ENCODE measurements at places on chromosomes 5 and 9. TPM values are rescaled to one million over a fixed set of nuclear protein-coding genes. Genes with fewer than 3 reads are reported as not detected.

Gene FCN1
- not detected for total RNA-seq

Gene TAF11L2
- total RNA-seq, result not detected

Gene ENHO
- not detected for total RNA-seq

GRCh38 chr5:172245703-172246125 lies 37.9 kb downstream of the UBTD2 start:
- no peak for DNase-seq
- H3K4me3 ChIP-seq, result no peak overlapping the region
- no peak overlapping the region for H3K27ac ChIP-seq
- H3K36me3 ChIP-seq, result no peaks in the 10 kb centered on the region

DNA sequence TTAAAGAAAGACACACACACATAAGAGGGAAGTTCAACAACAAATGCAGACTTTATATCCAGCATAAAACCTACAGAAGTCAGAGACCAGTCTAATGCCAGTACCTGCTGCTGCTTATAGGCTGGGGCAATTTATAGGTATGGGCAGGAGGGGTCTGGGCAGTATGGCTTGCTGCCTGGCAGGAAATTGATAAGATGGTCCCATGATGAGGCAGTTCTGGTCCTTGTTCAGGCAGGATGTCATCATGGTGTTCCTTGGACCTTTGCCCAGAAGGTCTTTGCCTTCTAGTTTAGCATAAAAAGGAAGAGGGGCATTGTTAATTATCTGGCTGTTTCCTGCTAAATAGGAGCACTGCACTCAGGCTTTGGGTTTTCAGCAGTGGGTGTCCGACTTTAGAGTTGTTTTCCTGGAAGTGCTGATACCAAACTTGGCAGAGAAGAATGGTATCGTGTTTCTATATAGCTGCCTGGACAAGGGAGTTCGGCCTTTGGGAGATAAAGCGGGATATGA lies 10.4 kb upstream of the PDCD1LG2 start:
- H3K4me1 ChIP-seq, result no peaks in the 10 kb centered on the region
- no peak for DNase-seq
- no peaks in the 10 kb centered on the region for H3K36me3 ChIP-seq
- H3K27me3 ChIP-seq, result peaks cover 14% of the 10 kb centered on the region

DNA sequence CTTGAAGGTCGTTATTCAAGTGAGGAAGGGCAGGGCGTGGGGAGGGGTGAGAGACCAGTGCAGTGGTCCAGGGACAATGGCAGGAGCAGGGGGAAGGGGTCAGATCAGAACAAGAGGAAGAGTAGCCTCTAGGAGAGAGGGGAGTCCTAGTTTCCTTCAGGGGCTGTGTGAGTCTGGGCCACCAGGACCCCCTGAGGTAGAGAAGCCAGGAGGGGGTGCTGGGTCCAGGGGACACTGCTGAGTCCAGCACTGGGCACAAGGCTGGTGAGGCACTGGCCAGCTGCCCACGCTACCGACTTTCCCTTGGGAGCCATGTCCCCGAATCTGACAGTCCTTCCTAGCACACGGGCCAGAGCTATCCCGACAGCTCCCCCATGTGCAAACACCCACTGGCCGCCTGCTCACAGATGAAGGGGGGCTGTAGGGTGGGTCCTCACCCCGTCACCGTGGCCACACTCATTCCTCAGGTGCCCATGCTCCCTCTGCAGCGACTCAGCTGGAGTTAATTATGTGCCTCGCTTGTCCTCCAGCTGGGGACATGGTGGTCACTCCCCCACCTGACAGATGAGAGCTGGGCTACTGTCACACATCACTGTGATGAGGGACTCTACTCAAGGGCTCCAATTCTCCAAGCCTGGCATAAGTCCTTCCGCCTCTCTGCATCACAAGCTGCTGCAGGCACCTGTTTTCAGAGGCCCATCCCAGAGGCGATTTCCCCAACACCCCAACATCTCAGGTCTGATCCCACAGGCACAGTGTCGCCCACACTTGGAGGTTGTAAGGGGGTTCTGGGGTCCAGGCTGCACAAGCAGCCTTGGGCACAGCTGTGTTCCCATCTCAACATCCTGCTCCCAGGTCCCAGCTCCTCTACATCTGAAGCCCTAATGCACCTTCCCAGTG lies 115.1 kb downstream of the GABBR2 start:
- no peak overlapping the region for H3K4me3 ChIP-seq
- H3K27me3 ChIP-seq, result peaks cover 2% of the 10 kb centered on the region
- no peaks in the 10 kb centered on the region for H3K4me1 ChIP-seq
- DNase-seq, result no peak
- no peaks in the 10 kb centered on the region for H3K36me3 ChIP-seq

GRCh38 chr9:9949368-9949767 lies 663.4 kb downstream of the PTPRD start:
- no peak overlapping the region for H3K27ac ChIP-seq
- no peak for DNase-seq
- no peaks in the 10 kb centered on the region for H3K36me3 ChIP-seq
- no peaks in the 10 kb centered on the region for H3K27me3 ChIP-seq
- H3K4me3 ChIP-seq, result no peak overlapping the region
- no peaks in the 10 kb centered on the region for H3K4me1 ChIP-seq

GRCh38 chr9:71157731-71158130 lies 36.3 kb upstream of the TRPM3 start:
- H3K27ac ChIP-seq, result no peak overlapping the region
- no peaks in the 10 kb centered on the region for H3K27me3 ChIP-seq
- no peaks in the 10 kb centered on the region for H3K36me3 ChIP-seq
- H3K4me3 ChIP-seq, result no peak overlapping the region
- no peaks in the 10 kb centered on the region for H3K4me1 ChIP-seq
- no peak for DNase-seq
